ENCODE measurements at places on chromosomes 11 and 22. TPM values are rescaled to one million over a fixed set of nuclear protein-coding genes. Genes with fewer than 3 reads are reported as not detected.

The RPS13 gene
- total RNA-seq, result 1,464 TPM

The APOL5 gene
- total RNA-seq, result not detected

The CST6 gene
- total RNA-seq, result 0.37 TPM

The SAA4 gene
- total RNA-seq, result not detected

The NAALADL1 gene
- total RNA-seq, result 12.6 TPM

The OR52A1 gene
- total RNA-seq, result not detected
